GM04504 (cell line): ENCODE measurements at places on chromosomes 7 and 10.

GRCh38 chr7:40329601-40330153 is 194.9 kb downstream of the SUGCT start:
- no peak for DNase-seq

DNA sequence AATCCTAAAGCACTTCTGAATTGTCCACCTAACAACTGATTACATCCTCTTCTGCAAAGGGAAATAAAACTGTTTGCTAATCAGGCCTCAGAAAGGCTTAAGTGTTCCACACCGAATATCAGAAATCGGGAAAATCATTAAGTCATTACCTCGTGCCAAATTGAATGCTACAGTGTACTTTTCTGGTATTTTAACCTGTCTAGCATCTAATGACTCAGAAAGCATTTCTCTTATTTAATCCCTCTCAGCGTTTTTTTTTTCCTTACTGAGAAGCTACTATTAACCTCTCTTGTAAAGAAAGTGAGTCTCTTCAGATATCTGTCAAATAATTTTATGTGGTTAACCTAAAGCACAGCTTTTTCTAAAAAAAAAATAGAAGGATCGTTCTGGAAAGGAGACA is 28.6 kb downstream of the VIM start:
- no peak for DNase-seq

DNA sequence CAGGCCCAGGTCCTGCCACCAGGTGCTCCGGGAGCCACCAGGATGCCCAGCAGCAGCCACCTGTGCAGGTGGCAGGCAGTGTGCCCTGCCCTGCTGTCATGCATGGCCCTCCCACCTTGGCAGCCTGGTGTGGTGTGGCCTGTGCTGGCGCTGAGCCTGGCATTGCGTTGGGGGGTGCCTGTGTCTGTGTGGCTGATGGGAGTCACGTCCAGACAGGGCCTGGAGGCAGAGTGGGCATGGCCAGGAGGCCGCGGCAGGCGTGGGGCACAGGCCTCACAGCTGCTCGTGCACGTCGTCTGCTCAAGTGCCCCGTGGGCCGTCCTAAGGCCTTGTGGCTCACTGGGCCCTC is 8.7 kb downstream of the TTYH3 start:
- DNase-seq, result no peak

GRCh38 chr7:123492485-123492884 is 41.9 kb downstream of the IQUB start:
- no peak for DNase-seq

GRCh38 chr7:41252957-41253356 is 449.9 kb downstream of the INHBA start:
- DNase-seq, result no peak

- DNase-seq, result no peak
Observed at GRCh38 chr10:85222300-85222699, 893.9 kb downstream of the CCSER2 start.

GRCh38 chr7:1044189-1045068 is at the start of gene GPR146:
Gene GPR146 (plus strand): TSS chr7:1044546. CDS start chr7:1057516, 12,970 bp downstream.
- peak; percentile 92 for DNase-seq
